Ureter (tissue), 1 donor: ENCODE measurements at places on chromosomes 16 and 17.

- no peak for DNase-seq
Observed at GRCh38 chr16:3800477-3801270, 79.8 kb downstream of the CREBBP start.

GRCh38 chr16:65421596-65421995, 299.7 kb upstream of the CDH11 start:
- DNase-seq = no peak

DNA sequence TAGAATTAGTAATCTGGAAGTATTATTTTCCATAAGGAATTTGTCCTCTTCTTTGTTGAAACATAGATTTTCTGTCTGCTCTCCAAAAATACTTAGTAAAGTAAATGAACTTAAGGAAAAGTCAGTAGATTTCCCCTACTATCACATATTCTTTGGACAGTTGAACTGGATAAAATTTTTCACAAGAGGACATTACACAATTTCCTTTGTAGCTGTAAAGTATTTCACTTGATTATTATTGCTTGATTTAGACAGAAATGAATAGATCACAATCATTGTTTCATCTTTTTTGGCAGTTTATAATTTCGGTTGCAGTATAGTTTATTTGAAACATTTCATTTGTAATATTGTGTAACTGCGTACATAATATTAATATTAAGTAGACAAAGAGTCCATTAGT, 12.5 kb downstream of the CYB5B start:
- DNase-seq = no peak

- DNase-seq = no peak
Observed at GRCh38 chr16:74556375-74556922, 50.5 kb downstream of the GLG1 start.

DNA sequence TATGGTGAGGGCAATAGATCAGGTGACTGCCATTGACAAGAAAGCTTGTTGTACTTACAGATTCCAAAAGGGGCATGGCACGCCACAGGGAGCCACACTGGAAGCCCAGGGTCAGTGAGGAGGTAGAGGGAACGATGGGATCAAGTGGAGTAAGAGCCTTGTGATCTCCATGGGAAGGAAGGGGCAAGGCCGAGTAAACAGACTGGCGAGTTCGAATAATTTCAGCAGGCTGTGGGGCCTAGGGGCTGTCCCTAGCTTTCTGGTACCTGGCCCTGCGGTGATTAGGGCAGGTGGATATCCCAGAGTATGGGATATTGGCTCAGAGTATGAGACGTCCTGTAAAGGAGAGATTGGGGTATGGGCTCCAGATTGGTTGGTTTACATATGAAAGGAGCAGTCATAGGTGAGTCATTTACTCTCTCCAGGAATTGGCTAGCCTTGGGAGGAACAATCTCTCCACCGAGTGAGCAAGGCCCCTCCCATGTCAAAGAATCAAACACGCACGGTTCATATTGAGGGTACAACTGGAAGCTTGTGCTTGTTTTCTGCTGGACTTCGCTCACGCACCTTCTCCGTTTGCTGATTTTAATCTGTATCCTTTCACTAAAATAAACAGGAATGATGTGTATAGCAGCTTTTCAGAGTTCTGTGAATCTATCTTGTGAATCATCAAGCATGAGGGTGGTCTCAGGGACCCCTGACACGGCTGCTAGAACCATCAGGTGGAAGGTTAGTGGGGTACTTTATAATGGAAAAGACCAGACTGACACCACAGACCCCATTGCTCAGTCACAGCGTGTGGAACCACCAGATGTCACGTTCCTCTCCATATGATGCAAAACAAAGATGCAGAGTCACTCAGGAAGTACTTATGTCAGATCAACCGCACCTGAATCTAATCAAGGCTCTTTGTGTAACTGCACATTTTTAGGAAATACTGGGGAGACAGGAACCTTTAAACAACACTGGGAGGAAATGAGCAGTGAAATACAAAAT, 27.9 kb downstream of the GABARAPL2 start:
- no peak for DNase-seq

GRCh38 chr17:60416368-60416925, 5.8 kb upstream of the CHCT1 start:
- no peak for DNase-seq

DNA sequence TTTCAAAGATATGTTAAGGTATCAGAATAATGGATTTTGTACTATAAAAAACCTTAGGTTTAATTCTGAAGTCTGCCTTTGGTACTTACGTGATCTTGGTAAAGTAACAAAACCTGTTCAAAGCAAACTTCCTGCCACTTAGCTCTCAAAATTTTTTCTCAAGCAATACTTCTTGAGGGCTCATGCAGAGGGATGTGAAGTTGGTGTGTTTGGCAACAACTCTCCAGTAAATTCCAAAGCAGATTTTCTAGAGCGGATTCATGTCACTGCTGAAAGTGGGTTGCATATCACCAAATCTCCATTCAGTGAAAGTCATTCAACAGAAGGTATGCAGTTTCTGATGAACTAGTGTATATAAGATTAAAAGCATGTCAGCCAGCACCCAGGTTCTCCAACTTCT, 856.7 kb downstream of the CDH8 start:
- DNase-seq = no peak

DNA sequence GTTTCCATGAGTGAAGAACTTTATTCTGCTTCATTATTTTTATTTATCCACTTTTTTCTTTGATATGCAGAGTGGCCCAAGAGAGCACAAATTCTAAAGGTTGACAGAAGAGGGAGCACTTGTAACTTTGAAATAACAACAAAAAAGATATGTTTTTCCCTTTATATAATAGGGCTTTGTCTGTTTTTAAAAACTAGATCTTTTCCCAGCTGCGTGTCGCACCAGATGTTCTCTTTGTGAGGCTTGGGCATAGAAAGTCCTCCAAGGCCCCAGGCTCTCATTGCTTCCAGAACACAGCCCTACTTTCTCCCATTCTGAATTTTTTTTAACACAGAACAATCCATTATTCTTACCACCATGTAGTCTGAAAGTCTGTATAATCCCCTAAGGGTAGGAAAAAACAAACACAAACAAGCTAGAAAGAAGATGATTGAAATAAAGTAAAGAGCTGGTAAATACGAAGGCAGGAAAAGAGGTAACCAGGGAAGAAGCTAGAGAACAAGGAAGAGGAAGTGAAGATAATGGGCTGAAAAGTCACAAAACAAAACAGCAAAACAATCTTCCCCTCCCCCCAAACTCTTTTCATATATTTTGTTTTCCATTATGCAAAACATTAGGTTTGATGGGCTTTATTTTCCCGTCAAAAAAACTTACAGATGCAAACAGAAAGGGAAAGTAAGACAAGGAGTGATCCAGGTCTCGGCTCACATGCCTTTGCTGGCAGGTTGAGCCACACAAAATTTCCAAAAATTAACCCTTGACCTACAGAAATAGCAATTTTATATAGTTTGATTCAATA, 160.4 kb downstream of the ABCA8 start:
- DNase-seq = no peak

DNA sequence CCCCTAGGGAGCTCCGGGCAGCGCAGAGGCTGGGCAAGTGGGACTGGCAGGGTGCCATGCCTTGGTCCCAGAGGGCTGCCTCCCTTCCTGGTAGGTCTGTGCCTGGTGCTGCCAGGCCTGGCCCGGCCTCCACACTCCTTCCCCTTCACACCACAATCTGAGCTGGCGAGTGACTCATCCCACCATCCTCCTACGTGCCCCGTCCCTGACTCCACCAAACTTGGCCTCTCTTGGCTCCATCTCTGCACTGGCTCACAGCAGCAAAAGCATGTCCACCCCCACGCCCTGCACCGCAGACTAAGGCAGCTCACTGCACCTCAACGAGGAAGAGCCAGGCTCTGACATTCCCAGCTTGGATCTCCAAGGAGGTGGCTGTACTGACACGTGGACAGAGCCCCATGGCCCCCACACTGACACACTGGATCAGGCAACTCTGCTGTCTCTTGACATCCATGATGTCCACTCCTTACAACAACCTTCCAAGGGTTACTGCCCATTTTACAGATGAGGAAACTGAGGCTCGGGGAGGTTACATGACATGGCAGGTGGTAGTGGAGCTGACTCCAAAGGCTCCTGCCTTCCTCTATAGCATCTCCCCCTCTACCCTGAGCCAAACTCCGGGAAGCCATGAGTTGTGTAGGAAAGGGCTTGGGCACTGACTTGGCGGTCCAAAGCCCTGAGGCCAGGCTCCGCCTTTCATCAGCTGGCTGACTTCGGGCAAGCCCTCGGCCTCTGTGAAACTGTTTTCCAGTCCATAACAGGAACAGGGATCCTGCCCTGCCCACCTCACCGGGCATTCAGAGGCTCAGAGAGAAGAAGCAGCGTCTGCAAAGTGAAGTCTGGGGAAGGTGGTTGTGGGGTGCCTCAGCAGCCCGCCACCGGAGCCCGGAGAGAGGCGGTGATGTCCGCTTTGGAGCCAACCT, 20.1 kb upstream of the KRT19 start:
- peak; percentile 84 for DNase-seq

DNA sequence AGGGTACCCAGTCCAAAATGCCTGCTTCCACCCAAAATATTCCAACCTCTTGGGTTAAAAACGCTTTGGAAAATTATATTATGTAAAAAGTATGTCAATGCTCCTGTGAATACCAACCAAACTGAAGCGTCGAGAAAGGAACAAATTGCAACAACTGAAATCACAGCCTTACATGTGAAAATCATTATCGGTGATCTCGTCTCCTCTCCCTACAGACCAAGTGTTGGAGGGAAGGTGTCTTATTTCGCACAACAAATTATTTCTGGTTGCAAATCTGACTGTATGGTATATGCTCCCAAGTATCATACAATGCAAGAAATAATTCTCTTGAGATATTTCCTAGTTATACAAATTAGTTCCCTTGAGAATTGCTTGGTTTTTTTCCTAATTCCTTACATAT, 89.3 kb upstream of the CDYL2 start:
- DNase-seq = no peak

DNA sequence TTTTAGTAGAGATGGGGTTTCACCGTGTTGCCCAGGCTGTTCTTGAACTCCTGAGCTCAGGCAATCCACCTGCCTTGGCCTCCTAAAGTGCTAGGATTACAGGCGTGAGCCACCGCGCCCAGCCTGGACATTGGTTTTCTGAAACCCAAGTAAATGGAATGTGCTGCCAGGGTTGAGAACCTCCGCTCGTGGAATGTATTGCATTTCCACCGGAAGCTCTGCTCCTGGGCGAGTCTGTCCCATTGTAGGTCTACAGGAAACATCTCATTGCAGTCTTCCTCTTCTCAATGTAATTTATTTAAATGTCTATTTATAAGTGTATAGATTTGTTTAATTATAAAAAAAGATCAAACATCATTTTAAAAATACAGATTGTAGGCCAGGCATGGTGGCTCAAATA, 57.4 kb upstream of the HAPSTR1 start:
- no peak for DNase-seq

DNA sequence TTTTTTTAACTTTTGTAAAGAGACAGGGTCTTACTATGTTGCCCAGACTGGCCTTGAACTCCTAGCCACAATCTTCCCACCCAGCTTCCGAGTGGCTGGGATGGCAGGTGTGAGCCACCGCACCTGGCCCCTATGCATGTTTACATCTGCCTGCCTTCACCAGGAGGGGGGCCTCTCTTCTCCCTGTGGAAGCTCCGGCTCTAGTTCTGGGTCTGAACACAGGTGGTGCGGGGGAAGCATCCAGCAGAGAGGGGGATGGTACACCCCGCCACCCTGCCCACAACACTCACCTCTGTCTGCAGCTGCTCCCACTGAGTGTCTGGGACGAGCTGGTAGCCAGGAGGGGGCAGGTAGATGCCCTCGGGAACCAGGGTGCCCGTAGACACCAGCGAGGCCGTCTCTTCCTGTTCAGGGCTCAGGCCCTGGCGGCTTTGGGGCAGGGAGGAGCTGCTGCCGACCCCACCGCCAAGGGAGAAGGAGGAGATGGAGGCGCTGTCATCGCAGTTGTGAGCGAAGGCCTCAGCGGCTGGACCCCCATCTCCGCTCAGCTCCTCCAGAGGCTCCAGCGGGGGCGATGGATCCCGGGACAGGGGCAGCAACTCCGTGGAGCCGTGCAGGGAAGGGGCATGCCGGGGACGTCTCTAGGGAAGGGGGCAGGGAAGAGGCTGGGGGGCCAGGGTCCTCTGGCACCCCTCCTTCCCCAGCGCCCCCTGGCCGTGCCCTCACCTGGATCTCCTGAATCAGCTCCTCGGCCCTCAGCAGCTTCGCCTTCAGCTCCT, 10.9 kb downstream of the RABEP2 start:
- DNase-seq = no peak

DNA sequence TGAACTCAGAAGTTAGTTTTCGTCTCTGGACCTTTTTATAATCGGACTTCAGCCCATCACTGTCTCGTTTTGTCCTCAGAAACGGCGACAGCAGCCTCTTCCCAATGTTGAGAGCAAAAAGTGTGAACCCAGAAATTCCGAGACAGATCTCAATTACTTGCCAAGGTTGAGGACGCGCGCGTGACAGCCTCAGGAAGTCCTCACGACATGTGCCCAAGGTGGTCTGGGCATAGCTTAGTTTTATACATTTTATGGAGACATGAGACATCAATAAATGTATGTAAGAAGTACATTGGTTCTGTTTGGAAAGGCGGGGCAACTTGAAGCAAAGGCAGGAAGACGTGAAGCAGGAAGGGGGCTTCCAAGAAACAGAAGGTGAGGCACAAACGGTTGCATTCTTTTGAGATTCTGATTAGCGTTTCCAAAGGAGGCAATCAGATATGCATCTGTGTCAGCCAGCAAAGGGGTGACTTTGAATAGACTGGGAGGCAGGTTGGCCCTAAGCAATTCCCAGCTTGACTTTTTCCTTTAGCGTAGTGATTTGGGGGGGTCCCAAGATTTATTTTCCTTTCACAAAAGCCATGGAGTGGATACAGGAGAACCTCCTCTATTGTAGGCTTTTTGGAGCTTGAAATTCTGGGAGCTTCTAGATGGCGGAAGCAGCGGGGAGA, 583 bp upstream of the ZNF747 start:
- no peak for DNase-seq
